Inflammatory macrophage treated with lipopolysaccharide for 1 hour (primary cell): ENCODE measurements at places on chromosomes 4 and X.

DNA sequence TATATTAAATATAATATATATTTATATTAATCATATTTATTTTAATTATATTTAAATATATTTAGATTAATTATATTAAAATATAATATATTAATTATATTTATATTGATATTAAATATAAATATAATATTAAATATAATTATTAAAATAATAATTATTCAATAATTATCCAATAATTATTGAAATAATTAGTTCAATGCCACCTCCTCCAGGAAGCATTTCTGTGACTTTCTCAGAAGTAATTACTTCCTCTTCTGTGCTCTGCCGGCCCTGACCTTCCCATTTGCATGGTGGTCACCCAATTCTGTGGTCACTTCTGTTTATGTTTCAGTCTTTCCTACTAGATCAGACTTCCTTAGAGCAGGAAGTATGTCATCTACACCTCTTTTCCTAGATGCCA is 45.8 kb downstream of the EVC2 start:
- no peak for DNase-seq

- no peak for DNase-seq
Measured at GRCh38 chr4:55729351-55730279, 90.0 kb upstream of the EXOC1L start.

DNA sequence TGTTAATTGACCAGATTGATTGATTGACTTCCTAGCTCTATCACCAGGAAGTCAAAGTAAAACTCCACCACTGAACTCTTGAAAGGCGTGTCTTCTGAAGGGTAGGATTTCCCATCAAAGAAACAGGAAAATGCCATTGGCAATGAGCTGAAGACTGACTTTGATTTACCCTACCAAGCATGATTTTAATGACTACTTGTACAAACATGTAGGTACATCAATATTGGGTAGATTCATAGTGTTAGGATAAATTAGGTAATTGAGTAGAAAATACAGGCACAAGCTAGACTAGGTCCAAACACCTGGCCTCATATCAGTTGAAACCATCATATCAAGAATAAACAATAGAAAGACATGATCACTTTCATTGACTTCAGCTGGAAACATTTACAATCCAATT is 53.2 kb upstream of the ATXN3L start:
- no peak for DNase-seq

DNA sequence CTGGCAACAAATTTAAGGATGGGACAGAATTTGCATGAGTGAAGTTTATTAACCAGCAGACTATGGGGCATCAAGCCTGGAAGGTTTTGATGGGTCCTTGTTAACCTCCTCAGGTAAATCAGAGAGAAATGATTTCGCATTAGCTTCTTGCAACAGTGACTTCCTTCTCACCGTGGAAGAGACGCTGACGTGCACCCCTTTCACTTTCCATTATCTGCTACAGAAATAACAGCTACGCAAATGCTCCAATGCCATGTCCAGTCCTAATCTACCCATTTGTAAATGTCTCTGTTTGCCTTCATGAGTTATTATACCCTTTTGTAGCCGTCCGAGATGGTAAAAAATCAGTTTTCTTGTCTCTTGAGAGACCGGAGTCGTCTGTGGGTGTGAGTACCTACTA is 100.3 kb downstream of the SLC34A2 start:
- no peak for DNase-seq

GRCh38 chrX:24306440-24306839 is 7.4 kb downstream of the SUPT20HL2 start:
- no peak for DNase-seq

DNA sequence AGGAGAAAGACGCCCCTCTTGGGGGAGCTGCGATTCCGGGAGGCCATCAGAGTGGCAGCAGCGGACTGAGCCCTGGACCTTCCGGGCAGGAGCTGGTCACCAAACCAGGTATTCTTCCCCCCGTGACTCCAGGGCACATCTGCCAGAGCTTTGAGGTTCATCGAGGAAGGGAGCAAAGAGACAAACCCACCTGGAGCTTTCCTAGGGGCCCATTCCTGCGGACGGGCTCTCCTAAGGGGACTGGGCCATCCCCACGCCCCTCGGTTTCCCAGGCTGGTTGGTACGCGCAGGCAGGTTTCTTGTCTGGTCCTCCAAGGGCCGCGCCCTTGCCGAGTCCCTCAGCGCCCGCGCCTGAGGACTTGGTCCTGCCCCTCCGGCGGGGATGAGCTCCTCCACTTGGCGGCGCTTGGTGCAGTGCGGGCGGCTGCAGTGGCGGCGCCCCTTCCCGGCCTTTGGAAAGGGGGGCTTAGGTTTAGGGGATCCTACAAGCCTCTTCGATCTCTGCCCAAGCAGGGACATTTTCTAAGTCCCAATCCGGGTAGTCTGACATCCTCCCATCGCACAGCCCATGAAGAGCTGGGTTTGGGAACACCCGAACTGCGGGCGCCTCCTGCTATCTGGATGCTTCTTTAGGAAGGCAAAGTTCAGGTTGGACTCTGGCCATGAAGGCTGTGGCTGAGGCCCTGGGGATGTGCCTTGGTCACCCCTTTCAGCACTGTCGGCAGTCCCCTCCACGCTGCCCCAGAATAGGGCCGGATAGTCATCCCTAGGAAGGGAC is 538 bp downstream of the STBD1 start:
- no peak for DNase-seq

- no peak for DNase-seq
Measured at GRCh38 chr4:105625214-105625613, 72.8 kb downstream of the ARHGEF38 start.

DNA sequence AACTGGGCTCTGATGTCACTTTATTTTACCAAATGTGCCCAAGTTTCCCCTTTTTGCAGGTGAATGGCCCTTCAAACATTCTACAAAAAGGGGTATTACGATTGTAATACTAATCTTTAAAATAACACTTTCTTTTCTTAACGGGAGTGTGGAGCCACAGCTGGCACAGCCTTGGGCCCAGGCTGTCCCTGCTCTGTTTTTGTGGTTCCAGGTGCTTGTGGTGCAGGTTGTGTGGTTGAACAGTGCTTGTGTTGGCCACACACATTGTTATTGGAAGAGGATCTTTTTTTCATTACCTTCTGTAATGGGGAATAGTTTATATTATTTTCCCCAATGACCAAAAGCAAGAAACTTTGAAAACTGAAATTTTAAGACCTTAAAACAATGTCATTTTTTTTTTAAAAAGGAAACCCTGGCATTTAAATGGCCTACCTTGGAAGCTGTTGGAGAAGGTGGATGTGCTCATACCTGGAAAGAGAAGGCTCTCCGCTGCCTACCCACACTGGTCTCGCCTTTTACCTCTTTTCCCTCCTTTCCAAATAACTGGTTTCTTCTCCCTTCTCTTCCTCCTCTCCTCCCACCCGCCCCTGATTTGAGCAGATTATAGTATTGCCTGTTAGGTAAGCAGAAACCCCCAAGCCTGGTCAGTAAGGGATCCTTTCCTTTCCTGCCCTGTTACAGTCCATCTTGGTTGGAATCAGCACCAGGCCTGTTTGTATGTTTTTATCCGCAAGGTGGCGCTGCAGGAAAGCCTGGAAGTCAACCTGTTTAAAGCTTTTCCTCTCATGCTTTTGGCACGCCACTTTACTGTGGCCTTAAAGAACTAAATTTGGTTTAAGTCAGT is 28.6 kb downstream of the HADH start:
- DNase-seq: peak; percentile 41

DNA sequence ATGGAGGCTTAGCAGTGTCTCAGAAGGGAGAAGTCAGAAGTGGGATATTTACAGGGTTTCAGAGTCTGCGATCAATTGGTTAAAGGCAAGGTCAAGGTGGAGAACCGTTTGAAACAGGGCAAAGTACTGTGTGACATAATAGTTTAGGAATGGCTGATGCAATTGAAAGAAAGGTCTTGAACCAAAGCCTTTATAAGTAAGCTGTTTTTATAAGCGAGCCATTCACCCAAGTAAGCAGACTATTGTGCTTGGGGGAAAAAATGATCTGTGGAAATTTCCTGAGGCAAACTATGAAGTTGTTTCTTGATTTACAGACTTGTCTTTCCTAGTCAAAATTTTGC is 327.3 kb downstream of the CAMK2D start:
- no peak for DNase-seq

DNA sequence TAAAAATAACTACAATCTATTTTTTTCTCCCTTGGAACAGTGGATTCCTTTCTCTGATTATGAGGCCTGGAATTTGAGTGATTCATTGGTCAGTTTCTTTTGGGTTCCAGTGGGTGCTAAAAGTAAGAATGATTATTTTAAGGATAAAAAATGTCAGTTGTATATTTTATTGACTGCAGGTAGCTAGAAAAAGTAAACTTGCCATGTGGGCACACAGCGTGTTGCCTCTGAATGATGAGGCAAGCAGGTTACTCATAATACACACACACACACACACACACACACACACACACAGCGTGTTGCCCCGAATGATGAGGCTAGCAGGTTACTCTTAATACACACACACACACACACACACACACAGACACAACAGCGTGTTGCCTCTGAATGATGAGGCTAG is 13.8 kb downstream of the GALNT7 start:
- DNase-seq: no peak

GRCh38 chrX:42832764-42833549 is 55.0 kb upstream of the PPP1R2C start:
- no peak for DNase-seq

DNA sequence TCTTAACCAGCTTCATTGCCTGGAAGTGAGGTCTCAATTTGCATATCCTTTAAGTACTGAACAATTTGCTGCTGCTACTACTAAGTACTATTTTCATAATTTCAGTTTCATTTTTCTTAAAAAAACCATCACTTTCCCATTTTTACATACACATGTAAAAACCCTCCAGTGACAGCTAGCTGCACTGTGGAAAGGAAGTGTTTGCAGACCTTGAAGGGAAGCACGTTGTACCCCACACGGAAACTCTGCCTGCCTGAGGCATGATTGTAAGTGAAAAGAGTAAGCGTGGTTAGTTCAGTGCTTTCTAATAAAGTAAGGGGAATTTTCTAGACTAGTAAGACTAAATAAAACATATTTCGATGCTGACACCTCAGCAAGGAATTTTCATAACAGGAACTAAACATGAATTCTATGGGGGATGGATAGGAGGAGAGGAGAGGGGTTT is 103.6 kb downstream of the RAPGEF2 start:
- DNase-seq: peak; percentile 75

- DNase-seq: no peak
Measured at GRCh38 chrX:1870421-1870820, 255.6 kb downstream of the ASMT start.

DNA sequence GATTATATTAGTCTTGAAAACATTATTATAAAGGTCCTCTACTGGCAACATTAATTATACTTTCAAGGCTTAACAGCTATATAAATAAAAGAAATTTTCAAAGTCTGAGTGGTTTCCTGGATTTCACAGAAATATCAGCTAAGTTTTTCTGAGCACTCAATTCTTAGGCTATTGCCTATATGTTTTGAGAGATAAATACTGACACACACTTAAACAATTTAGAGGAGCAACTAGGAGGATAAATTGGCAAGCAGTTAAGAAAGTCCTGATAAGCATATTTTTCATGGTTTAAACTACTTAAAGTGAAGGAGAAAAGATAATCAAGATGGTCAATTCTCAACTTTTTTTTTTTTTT is 2.7 kb upstream of the MGARP start:
- no peak for DNase-seq

DNA sequence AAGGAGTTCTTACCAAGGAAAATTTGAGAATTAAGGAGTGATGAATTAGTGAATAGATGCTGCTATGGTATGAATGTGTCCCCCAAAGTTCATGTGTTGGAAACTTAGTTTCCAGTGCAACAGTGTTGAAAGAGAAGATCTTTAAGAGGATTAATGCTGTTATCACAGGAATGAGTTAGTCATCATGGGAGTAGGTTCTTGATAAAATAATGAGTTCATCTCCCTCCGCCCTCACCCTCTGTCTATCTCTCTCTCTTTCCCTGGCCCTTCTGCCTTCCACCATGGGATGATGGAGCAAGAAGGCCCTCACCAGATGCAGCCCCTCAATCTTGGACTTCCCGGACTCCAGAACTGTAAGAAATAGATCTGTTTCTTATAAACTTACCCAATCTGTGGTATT is 38.3 kb upstream of the KLHL8 start:
- DNase-seq: no peak

- DNase-seq: no peak
Measured at GRCh38 chr4:140020457-140021361, 133.3 kb downstream of the MAML3 start.

DNA sequence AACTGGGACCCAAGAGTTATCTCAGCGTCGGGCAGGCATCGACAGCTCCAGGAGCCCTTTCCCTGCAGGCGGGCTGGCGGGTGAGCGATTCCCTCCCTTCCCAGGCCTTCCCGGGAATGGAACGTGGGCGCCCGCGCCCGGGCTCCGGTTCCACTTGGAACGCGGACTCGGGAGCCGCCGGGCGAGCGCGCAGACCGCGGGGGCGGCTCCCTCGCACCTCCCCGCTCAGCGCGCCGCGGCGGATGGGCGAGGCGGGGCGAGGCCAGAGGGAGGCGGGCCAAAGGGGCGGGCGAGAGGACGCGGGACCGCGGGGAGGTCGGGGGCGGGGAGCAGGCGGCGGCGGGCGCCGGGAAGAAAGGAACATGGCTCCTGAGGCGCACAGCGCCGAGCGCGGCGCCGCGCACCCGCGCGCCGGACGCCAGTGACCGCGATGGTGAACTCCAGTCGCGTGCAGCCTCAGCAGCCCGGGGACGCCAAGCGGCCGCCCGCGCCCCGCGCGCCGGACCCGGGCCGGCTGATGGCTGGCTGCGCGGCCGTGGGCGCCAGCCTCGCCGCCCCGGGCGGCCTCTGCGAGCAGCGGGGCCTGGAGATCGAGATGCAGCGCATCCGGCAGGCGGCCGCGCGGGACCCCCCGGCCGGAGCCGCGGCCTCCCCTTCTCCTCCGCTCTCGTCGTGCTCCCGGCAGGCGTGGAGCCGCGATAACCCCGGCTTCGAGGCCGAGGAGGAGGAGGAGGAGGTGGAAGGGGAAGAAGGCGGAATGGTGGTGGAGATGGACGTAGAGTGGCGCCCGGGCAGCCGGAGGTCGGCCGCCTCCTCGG is at the start of gene PKD2:
PKD2 (plus strand) TSS at position 332 of the 818 bp plus-strand sequence; CDS start at position 431, 99 bp downstream.
- peak; percentile 56 for DNase-seq

- DNase-seq: no peak
Measured at GRCh38 chr4:116391020-116391419, 694.4 kb downstream of the TRAM1L1 start.

DNA sequence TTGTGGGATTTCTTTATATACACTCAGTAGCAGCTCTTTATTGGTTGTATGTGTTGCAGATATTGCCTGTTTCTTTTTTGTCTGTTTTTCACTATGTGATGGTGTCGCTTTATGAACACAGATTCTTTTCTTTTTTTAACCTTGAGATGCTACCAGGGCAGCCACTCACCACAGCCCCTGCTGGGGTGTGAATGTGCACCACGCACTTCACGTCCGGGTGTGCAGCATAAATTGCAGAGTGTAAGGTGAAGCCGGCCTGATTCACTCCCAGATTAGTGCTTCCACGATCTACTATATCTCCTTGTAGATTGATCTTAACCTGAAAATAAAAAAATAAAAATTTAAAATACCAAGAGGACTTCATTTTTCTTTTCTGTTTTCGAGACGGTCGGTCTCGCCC is 71.4 kb downstream of the FAM193A start:
- DNase-seq: no peak

GRCh38 chr4:104025251-104025650 is 305.5 kb upstream of the TACR3 start:
- DNase-seq: no peak
